ENCODE measurements at places on chromosomes 6 and 20.
A peak's percentile ranks its signal among the peaks of the same experiment; 100 is the strongest.

DNA sequence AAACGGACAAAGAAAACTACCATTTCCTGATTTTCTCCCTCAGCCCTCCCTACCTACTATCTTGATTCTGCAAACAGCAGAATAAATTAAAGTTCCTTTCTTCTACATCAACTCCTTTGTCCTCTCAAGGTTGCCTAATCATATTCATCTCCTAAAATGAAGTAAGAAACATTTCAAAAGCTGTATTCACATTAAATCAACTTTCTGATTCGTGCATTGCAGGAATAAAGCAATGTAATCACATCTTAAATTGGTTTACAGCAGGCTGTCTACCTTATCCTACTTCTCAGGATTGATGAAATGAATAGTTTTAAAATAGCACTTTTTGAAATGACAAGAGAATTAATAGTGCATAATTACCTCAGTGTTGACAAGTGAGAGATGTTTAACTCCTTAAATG is 25.1 kb downstream of the PRKN start:
- no peak for DNase-seq

- no peak for DNase-seq
Observed at GRCh38 chr20:47748069-47748468, 37.2 kb downstream of the SULF2 start.

DNA sequence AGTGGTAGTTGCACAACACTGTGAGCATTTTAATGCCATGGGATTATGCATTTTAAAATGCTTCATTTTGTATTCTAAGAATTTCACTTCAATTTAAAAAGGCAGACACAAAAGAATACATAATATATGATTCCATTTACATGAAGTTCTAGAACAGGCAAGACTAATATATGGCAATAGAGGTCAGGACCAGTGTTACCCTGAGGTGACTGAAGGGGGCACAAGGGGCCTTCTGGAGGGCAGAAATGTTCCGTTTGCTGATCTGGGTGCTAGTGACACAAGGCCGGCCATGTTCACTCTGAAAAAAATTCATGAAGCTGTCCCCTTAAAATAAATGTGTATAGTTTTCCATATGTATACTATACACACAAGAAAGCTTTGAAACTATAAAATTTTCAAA is 28.5 kb downstream of the TASP1 start:
- DNase-seq = no peak

GRCh38 chr20:49210757-49211110 is 8.5 kb upstream of the DDX27 start:
- no peak for DNase-seq

GRCh38 chr6:151128763-151129370 is 110.9 kb upstream of the AKAP12 start:
- DNase-seq = no peak

GRCh38 chr6:80142586-80142985 is 36.1 kb downstream of the BCKDHB start:
- no peak for DNase-seq

DNA sequence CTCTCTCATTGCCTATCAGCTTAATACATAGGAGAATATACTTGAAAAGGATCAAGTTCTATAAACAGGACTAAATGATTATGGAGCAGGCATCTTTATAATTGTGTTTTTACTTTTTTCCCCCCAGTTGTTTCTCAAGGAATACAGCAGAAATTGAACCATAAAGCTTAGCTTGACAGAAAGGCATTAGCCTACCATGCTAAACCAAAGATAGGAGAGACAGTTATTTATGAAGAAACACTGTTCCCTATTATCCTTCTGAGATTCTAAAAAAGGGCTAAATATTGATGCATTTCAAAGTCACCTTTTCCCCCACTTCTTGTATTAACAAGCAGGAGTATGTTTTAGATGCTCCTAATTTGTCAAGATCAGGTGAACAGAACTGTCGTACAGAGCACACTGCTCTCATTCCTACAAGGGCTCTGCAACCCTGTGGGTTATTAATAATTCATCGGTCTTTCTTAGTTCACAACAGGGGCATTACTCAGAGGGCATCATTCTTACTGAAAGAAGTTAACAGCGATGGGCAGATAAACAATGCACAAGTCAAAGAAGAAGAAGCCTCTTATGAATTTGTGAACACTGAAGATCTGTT is 38.7 kb downstream of the PRKN start:
- no peak for DNase-seq

GRCh38 chr20:19549896-19550295 is 208.2 kb upstream of the RIN2 start:
- DNase-seq = no peak

- DNase-seq = no peak
Observed at GRCh38 chr6:100454551-100455229, 10.0 kb downstream of the SIM1 start.

- no peak for DNase-seq
Observed at GRCh38 chr20:22805219-22805618, 220.8 kb upstream of the FOXA2 start.

GRCh38 chr6:56003616-56004015 is 128.2 kb upstream of the BMP5 start:
- no peak for DNase-seq

- no peak for DNase-seq
Observed at GRCh38 chr20:56735084-56735642, 106.1 kb downstream of the TFAP2C start.

DNA sequence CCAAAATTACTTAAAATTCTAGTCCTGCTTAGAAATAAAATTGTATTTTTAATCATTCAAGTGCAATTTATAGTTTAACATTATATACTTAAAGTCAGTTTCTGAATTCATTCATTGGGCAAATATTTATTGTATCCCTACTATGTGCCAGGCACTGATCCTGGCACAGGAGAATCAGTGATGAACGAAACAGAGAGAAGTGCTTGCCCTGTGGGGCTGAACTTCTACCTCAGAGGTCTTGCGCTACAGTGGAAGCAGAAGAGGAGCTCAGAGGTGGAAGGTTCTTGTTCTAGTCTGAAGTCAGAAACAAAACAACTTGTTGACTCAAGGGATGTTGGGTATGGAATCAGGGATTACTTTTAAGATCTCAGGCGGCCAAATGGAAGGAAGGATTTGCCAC is 6.0 kb downstream of the CLDN20 start:
- DNase-seq = no peak

DNA sequence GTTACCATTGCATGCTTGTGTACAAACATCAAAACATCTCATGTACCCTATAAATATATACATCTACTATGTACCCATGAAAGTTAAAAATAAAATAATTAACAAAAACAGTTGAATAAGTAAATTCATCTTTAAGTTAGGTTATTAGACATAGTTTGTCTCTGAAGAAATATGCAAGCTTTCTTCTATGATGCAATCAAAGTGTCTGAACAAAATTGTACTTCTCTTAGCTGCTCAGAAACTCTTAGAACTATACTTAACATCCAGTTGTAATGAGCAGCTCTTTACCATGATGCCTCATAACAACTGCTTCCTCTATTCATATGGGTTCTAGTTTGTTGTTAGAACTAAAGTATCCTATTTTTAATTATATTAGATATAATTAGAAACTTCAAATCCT is 5.9 kb downstream of the VNN1 start:
- DNase-seq = no peak

DNA sequence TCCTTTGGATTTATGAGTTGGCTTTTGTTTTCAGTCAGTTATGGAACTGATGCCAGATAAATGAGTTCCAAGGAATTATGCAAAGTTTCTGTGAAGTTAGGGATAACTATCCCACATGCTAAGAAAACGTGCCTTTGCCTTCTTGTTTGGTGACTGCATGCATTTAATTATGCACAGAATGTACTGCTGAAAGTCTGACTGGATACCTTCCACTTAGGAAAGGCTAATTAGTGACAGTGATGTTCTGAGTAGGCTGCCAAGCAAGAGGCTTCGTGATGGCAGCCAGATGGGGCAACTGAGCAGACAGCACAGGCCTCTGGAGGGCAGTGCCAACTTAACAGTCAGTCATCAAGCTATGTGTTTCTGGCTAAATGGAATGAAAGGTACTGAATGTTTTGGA is 289.9 kb downstream of the CD109 start:
- no peak for DNase-seq

DNA sequence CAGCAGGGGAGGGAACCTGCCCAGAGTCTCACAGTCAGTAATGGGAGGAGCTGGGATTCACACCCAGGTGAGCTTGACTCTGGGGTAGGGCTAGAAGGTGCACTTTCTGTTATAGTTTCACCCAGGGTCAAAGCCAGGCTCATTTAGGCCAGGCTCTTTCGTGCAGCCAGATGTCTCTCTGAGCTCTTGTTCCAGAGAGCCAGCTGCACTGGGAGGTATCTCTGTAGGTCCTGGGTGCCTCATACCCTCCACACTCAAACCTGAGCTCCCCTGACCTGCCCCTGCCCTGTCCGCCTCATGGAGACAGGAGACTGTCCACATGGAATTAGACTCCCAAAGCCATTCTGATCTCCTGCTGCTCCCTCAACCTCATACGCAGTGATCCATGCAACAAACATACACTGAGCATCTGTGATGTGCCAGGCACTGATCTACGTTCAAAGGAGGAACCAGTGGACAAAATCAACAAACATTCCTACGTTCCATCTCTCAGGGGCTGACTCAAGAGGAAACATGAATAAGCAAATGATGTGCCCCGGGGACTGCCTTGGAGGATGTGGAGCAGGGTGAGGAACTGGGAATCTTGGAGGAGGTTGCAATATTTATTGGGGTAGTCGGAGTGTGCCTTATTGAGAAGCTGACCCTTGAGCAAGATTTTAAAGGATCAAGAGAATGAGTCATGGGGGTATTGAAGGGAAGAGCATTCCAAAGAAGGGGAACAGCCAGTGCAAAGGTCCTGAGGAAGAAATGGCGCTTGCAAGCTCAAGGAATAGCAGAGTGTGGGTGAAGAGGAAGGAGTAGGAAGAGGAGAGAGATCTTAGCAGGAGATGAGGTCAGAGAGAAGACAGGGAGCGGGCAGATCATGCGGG is 71.3 kb upstream of the TOX2 start:
- no peak for DNase-seq

- no peak for DNase-seq
Observed at GRCh38 chr6:149220882-149221773, 96.4 kb upstream of the TAB2 start.

GRCh38 chr6:73606428-73606827 is 47.4 kb downstream of the SLC17A5 start:
- no peak for DNase-seq

GRCh38 chr6:114514170-114514569 is 171.3 kb upstream of the HS3ST5 start:
- DNase-seq = no peak

- DNase-seq = no peak
Observed at GRCh38 chr6:42173101-42173500, at the start of gene GUCA1A. GUCA1A (plus strand) TSS chr6:42173364; CDS start chr6:42173614, 250 bp downstream.

DNA sequence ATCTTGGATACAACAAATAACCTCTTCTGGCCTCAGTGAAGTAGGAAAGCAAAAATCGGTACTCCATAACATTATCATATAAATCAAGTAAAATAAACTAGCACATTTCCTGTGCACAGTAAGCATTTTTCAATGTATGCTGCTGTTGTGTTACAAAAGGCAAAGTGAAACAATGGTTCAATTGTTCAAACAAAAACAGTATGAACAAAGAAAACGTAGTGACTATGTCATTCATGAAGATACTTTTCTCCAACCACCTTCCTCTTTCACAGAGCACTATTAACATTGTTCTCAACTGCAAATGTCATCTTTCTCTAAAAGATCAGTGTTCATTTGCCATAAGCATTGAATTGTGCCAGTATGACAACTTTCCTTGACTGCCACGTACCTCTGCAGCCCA is 318.6 kb upstream of the PRDM1 start:
- no peak for DNase-seq

DNA sequence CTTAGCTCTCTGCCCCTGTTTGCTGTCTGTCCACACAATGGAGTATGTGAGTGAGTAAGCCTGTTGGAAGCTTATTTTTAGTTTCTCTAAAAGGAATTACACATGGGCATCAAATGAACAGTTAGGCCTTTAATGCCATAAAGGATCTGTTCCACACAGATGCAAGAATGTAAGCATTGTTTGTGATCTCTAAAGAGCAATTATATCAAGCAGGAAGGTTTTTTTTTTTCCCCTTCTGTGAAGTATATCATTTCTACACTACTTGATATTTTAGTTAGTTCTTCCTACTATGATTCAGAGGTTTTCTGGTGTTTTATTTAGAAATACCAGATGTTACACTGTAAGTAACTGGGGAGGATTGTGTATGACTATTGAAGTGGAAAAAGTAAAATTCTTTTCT is 627.5 kb downstream of the COL12A1 start:
- no peak for DNase-seq

DNA sequence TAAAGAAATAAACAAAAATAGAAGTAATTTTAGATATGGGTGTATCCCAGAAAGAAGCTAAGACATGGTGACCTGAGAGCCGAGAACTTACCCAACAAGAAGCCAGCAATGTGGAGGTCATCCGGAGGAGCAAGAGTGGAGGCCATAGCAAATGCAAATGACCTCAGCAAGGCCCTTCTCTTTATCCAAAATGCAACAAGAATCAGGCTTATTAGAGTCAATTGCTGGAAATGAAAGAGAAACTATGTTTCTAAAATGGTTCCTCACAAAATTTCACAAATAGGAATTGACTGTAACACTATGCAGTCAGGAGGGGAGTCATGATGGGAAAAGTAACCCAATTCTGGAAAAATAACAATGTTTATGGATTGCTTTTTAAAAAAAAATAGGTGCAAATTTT is 90.4 kb downstream of the TNFAIP3 start:
- no peak for DNase-seq

GRCh38 chr20:32091888-32092346 is 17.6 kb upstream of the TM9SF4 start:
- peak; percentile 43 for DNase-seq

DNA sequence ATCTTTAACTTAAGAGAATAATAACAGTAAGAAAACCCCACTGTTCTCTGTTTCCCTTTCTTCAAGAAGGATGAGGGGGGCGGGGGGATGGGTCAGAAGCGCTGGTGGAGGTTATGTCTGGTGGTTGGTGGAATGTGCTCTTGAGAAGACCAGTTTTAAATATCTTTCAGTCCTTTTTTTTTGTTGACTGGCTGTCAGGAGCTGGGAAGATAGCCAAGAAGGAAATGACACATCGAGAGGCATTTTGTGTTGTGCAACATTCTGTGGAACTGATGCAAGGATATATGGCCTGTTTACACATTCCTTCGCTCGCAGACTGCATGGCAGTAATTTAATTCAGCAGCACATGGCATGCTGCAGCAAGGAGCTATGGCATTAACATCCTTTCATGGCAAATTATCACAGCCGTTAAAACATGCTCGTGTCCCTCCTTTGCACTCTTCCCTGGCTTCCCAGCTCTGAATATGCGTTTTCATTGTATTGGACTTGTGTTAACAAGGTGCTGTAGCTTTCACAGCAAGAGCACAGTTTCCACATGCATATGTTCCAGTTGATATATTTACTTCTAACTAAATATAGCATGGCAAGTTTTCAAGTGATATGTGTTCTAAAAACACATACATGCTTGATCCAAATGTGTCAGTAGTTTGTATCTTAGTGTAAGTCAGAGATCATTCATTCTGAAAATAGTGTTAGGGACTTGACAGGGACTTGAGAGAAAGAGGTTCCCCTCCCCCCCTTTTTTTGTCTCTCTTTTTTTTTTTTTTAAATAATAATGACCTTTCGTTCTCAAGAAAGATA is 68.2 kb upstream of the SUPT3H start:
- no peak for DNase-seq

Measured in stimulated activated CD8-positive, alpha-beta memory T cell treated with anti-CD3 and anti-CD28 coated beads, Interleukin-15, amount 100 ng/mL, for 24 hours (primary cell).